ENCODE measurements at places on chromosomes 5 and 9.

DNA sequence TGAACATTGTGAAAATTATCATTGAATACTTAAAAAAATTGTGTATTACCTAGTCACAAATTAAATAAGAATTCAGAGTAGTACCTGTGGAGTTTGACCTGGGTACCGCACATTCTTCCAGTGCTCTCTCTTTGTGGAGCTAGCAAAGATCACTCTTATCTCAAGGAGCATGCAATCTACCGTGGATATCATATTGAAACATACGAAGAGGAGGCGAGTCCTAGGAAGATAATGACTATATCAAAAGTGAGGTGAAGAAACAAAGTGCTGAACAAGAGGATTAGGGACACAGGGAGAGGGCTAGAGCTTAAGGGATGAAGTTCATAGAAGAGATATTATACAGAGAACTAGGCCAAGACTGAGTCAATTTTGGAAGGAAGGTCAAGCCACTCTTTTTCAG is 55.9 kb upstream of the NR3C1 start:
- DNase-seq = no peak

DNA sequence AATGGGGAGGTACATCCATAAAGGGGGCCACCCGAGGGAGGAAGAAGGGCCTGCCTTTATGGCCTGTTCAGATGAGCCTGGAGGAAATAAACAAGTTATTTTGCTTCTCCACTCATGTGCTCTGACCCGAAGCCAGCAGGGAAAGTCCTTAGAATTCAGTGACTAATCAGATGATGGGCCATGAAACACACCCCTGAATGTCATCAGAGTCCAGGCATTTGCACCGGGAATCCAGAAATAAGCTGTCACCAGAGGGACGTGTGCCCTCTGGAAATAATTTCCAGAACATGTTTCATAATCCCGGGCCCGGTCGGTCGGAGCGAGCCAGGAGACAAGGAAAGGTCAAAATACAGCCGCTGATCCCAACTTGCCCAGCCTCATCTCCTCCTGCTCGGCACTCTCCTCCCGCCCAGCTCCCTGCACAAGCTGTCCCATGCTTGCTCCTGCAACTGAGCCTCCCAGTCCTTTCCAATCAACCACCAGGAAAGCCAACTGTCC is 73.6 kb upstream of the ZNF622 start:
- DNase-seq = no peak

- no peak for DNase-seq
Measured at GRCh38 chr9:102069969-102070368, 331.5 kb upstream of the GRIN3A start.

DNA sequence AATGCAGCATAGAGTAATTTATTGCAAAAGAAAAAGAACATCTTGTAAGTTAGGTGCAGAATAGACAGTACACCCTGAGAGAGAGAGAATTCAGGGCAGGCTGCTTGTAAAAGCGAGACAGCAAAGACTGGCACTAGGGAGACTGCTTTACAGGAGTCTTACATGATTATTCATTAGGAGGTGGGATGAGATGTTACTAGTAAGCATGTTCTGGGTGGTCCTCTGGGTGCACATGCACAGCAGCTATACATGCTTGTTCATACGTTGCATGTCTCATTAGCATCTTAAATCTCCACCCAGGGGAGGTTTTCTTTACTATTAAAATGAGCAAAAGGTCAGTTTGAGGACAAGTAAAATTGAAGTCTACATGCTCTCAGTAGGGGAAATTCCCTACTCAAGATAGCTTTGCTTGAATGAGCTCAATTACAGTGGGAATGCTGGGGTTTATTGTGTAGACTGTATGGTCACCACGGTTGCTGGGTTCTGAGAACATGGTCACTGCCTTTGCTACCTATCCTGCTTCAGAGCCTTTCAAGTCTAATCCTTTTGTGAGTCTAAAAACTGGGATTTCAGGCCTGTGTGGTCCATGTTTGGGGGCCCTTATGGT is 60.6 kb downstream of the RGS7BP start:
- no peak for DNase-seq

DNA sequence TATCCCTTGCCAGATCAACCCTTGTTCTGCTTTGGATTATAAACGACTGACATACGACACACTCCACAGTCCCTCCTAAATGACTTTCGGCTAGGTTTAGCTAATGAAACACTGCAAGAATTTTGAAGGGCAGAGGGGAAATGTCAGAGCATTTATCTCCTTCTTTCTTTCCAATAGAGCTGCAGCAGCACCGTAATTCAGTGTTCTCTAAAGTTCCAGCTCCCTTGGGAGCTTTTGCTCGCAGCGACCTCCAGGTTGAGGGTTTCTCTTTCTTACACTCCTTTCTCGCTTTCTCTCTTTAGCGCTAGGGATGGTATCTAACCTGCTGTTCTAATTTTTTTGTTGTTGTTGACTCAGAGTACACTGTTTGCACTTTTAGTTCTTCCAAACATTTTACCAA is 467.1 kb upstream of the ST8SIA4 start:
- DNase-seq = no peak

- DNase-seq = no peak
Measured at GRCh38 chr5:38518341-38518740, 38.1 kb downstream of the LIFR start.

DNA sequence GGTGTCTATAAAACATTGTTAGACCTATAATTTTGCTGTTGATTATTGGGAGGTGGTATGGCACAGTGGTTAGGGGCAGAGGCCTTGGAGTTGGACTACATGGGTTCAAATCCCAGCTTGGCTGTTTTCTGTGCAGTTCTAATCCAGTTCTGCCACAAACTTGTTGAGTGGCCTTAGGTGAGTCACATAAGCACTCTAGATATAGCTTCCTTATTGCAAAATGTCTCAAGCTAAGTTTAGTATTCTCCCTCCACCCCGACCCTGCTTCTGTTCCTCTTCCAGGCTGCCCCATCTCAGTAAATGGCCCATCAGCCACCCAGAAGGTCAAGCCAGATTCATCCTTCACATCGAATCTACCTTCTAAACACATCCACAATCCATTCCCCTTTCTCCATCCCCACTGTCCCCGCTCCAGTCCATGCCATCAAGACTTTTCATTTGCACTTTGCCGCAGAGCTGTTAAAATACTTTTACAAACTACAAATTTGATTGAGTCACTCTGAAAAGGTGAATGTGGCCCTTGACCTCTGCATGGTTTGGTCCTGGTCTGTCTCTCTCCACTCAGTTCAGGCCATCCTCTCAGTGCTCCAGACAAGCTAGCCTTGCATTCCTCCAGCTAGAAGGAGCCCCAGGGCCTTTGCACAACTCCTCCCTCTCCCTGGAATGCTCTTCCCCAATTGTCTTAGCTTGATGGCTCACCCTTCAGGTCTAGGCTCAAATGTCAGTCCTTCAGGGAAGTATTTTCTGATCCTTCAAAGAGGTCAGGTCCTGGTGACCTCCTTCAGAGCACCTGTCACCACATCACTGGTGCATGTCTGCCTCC is 10.0 kb upstream of the HDHD3 start:
- no peak for DNase-seq

DNA sequence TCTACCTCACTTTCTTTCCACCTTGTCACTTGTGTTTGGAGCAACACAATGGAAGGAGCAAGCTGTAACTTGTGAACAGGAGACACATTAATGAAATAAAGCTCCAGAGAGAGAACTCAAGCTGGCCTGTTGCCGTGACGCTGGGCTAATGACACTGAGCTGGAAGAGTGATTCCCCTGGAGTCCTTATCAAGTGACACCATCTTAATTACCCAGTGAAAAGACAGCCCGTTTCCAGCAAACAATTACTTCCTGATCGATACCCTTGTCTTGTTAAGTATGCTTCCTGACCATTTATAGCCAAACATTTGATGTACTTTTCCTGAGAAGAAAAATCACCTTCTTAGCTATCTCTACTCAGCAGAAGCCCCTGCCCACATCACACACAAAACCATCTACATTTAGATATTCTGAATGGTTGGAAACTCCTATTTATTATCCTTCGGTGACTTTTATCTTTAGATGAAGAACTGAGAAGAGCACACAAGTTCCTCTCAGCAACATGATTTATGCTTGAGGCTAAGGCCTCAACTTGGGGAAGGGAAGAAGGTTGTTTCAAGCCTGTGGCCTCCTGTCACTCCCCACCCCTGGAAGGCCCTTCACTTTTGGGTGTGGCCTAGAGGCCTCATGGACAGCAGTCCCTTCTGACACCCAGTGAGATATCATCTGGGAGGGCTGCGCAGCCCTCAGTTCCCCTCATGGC is 34.1 kb downstream of the CRHBP start:
- DNase-seq = no peak

- DNase-seq = no peak
Measured at GRCh38 chr5:102283102-102283797, 12.8 kb downstream of the SLCO4C1 start.

- peak; percentile 76 for DNase-seq
Measured at GRCh38 chr5:11143456-11144267, 382.6 kb upstream of the DAP start.

DNA sequence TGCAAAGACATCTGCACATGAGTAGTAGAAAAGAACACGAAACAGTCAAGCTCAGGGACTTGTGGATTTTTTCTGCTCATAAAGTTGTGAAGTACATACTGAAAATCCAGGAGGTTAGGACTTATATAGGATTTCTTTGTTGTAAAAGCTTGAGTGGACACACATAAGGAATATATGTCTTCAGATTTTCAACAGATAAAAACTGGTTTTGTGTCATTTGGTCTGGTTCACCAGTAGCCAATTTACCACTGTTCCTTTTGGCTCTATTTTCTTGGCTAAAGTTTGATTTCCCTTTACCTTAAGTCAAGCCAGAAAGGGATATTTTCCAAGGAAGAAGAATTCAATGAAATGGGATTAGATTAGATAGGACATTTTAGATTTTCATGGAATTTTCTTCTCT is 204.3 kb downstream of the NR3C1 start:
- no peak for DNase-seq

DNA sequence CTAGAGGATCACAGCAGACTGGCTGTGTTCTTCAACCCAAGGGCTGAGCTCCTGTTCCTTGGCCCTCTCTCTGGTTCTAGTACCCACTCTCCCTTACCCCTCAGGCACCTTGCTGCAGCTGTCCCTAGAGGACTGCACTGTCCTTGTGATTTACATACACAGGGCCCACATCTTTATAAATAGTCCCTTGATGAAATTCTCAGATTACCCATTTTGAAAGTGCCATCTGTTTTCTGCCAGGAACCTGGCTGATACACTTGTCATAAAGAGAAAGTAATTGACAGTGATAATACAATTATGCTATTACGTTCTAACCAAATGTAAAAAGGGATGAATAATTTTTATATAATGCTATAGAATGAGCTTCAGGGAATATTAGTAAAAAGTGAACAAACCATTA is 16.5 kb upstream of the SPARC start:
- DNase-seq = no peak

GRCh38 chr5:59221769-59222168 is 638.9 kb downstream of the RAB3C start:
- no peak for DNase-seq

- DNase-seq = no peak
Measured at GRCh38 chr5:65262096-65262495, 219.6 kb downstream of the ADAMTS6 start.

- no peak for DNase-seq
Measured at GRCh38 chr9:129608561-129609481, 12.1 kb downstream of the C9orf50 start.

- DNase-seq = no peak
Measured at GRCh38 chr9:120730654-120731514, 16.6 kb upstream of the MEGF9 start.

DNA sequence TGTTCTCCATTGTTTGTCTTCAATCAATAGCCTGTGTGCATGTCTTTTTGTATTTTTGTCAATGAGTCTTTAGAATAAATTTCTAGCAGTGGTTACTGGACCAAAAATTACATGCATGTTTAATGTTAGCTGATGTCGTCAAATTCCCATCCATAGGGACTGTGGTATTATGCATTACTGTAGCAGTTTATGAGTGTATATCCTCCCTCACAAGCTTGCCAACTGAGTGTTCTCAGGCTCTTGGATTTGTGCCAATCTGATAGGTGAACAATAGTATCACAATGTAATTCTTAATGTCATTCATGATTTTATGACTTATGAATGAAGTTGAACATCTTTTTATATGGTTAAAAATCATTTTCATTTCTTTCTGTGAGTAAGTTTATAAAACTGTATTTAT is 13.0 kb downstream of the SNX24 start:
- no peak for DNase-seq

DNA sequence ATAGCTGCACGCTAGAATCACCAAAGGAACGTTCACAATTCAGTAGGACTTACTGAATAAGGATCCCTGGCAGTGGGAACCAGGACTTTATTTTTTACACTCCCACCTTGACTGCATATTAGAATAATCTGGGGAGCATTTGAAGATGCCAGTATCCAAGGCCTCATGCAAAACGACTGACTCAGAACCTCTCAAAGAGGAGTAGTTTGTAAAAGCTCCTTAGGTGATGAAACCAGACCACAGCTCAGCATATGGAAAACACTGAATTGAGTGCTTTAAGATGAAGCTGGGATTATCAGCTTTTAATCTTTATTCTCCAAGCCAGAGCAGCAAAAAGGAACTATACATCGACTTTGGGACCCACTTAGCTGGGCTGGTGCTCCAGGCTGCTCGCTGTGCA is 288.3 kb downstream of the MLLT3 start:
- DNase-seq = no peak

- no peak for DNase-seq
Measured at GRCh38 chr9:129256959-129257713, 79.1 kb upstream of the IER5L start.

- no peak for DNase-seq
Measured at GRCh38 chr9:138022756-138023393, 145.3 kb downstream of the CACNA1B start.

- DNase-seq = no peak
Measured at GRCh38 chr5:177220576-177220975, 82.9 kb downstream of the RAB24 start.

- no peak for DNase-seq
Measured at GRCh38 chr5:39353717-39354399, 10.4 kb downstream of the C9 start.

- no peak for DNase-seq
Measured at GRCh38 chr5:171610686-171611085, 174.9 kb upstream of the SMIM23 start.

DNA sequence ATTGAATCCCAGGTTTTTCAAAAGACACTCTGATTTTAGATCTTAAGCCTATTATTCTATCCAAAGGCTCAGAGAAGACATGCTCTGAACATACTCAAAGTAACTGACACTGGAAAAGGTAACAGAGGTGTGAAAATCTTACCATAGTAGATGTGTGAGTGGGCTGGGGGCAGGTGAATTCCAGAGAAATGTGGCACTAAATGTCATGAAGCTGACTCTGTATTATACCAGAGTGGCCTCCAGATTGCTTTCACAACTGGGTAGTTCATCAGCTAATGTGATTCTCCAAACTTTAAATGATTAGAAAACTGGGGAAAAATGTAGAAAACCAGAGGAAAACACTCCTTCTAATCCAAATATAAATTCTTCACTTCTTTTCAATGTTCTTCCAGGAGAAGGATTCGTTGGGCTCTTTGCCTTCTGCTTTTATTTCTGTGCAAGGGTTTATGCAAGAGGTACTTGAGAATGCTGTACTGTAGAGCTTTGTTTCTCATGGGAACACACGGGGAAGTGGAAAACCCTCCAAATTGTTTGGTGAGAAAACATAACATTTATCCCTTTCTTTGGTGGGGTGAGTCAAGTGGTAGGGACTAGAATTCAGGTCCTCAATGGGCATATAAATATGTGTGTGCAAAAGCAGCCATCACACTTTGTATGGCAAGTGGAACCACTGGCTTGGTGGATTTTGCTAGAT is at the start of gene SCGB3A2:
Gene SCGB3A2 (plus strand): TSS at position 646 of the 694 bp plus-strand sequence. CDS start 93 bp downstream, outside the sequence.
- no peak for DNase-seq

- no peak for DNase-seq
Measured at GRCh38 chr5:143133721-143134120, 269.8 kb downstream of the NR3C1 start.
